Stimulated activated CD4-positive, alpha-beta T cell treated with anti-CD3 and anti-CD28 coated beads, Interleukin-1b, Interleukin-23, amount 100 ng/mL, for 1 hour (primary cell): ENCODE measurements at places on chromosomes 3 and 15.
A peak's percentile ranks its signal among the peaks of the same experiment; 100 is the strongest.

DNA sequence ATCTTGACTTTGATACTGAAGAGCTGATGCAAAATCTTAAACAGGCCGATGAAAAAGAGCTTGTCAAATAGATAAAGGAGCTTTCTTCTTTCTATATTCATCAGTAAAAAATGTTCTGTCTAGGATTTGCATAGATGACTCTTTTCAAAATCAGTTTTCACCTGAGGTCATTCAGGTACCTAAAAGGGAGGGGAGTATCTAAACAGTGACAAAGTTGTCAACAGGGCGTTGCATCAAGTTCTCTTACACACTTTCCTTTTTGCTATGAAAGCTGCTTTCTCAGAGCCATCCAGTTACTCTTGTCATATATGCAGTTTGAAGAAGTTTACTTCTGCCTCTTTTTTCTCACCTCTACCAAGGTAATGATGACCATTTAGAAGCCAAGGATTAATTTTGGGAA is 60.0 kb downstream of the AKAP13 start:
- DNase-seq: no peak

DNA sequence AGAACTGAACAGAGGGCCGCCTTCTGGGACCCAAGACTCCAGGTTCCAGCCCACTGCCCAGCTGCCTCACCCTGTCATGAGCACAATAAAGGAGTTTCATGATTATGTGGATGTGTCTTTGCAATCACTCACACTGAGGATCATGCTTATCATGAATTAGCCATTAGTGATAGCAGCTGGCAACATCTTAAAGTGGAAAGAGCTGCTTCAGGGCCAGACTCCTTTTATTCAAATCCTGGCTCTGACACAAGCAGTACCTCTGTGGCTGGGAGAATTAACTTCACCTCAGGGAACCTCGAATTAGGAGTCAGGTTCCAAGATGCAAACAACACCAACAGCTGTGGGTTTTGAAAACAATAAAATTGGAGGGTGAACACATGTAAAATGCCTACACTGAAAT is 6.6 kb upstream of the SCAP start:
- DNase-seq: no peak

DNA sequence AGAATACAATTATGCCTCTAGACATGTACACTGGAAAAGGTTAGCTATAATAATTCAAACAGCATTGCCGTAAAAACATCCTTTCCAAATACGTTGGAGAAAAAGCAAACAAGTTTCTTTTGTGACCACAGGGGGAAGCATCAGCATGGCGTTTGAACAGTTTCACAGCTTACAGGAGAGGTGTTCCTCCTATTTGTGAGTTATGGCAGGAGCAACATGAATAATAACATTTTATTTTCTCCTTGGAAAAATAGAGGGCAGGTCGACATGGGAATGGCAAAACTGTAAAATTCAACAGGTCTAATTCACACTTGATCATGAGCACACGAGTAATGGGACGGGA is 39.7 kb upstream of the GADL1 start:
- no peak for DNase-seq

- DNase-seq: no peak
Measured at GRCh38 chr3:57434041-57434440, 110.1 kb downstream of the DNAH12 start.

DNA sequence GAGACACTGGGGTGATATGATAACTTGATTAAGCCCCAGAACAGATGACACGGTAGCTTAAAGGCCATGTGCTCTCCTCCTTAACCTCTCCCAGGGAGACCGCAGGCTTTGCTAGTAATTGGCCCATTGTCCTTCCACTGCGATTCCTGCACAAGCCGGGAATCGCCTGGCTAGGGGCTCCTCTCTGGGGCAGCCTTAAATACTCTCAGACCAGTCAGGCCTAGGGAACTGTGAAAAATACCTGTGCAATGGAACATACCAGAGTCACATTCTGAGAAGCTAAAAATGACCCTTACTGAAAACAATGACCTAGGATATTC is 56.3 kb downstream of the CPN2 start:
- DNase-seq: no peak

- DNase-seq: no peak
Measured at GRCh38 chr15:63985221-63986184, 60.8 kb downstream of the DAPK2 start.

GRCh38 chr3:134817297-134817696 is 22.2 kb downstream of the EPHB1 start:
- no peak for DNase-seq

- DNase-seq: peak; percentile 71
Measured at GRCh38 chr3:101724329-101725193, at the start of gene CEP97. Gene CEP97 (plus strand): TSS chr3:101724614. CDS start chr3:101724677, 63 bp downstream.

GRCh38 chr3:19907523-19907922 is 26.5 kb downstream of the EFHB start:
- no peak for DNase-seq

- DNase-seq: no peak
Measured at GRCh38 chr15:99514306-99514705, 51.5 kb upstream of the MEF2A start.

GRCh38 chr15:77768521-77769078 is 135.9 kb upstream of the LINGO1 start:
- DNase-seq: no peak

GRCh38 chr3:66938338-66938963 is 59.7 kb upstream of the KBTBD8 start:
- DNase-seq: no peak

- DNase-seq: no peak
Measured at GRCh38 chr3:133892541-133893231, 3.0 kb downstream of the RAB6B start.

- no peak for DNase-seq
Measured at GRCh38 chr3:82498186-82498585, 736.7 kb upstream of the GBE1 start.

GRCh38 chr3:128969993-128970739 is 23.7 kb downstream of the CFAP92 start:
- DNase-seq: peak; percentile 14

DNA sequence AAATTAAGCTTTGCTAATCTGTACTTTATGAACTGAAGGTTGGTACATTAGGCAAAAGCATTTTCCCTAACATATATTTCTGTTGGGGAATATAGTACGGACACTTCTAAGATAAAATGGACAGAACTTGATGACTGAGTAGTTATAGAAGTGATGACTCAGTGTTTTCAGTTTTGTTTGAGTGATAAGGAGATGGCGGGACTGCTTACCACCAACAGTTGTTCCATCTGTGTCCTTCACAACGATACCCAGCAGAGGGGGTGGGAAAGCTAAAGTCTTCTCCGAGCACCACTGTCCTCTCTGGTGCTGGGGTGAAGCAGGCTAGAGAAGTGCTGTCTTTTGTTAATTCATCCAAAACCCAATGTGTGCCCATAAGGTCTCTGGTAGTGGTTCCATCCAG is 195.8 kb downstream of the CD47 start:
- no peak for DNase-seq

DNA sequence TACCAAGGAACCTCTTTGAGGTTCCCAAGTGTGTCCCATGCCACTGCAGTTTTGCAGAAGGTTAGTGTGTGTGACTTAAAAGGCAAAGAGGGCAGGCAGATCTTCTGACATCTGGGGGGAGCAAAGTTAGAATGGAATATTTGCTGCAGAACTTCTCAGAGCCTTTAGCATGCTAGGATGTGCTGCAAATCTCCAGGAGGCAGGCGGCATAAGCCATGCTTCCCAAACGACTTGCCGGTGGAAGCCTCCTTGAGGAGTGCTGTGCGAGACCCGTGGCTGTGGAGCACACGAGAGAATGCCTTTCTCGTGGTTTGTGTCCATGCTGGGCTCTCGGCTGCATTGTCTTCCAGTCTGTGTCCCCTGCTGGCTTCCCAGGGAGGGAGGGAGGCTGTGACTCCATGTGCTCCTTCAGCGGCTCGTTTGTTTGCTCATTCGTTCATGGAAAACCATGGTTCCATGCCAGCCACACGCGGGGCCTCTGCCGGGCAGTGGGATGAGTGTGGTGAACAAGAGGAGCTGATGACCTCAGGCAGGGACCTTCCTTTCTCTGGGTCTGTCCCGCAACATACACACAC is 13.8 kb downstream of the HDAC11 start:
- DNase-seq: no peak

DNA sequence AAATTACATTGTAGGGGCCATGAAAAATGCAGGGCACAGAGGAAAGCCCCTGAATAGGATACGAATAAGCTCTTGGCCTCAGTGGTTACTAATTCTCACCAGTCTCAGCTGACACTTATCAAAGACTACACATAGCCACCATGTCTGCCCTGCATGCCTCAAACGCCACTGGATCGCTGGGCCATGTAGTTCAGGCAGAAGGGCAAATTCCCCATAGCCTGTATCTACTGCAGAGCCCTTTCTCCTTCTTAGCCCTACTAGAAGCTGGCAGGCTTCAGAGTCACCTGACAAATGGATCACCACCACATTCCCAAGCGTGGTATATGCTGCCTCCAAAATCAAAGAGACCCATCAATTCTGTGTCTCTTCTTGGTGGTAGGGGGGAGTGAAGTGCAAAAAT is 177.4 kb downstream of the MINAR1 start:
- DNase-seq: no peak

DNA sequence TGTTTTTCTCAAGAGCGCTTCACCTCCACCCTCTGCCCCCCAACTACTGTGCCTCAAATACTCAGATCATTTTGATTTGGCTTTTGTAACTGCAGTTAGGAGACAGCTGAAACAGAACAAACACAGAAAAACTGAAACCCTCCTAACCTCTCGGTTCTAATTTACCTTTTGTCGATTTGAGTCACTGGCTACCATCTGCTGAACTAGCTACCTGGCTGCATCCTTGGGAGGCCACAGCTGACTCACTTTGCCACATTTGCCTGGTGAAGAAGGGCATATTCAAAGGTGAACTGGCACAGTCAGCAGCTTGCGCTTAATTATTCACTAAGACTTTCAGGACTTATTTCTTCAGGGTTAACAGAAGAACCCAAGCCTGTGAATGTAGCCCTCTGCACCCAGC is 117.7 kb downstream of the FOXB1 start:
- DNase-seq: no peak

DNA sequence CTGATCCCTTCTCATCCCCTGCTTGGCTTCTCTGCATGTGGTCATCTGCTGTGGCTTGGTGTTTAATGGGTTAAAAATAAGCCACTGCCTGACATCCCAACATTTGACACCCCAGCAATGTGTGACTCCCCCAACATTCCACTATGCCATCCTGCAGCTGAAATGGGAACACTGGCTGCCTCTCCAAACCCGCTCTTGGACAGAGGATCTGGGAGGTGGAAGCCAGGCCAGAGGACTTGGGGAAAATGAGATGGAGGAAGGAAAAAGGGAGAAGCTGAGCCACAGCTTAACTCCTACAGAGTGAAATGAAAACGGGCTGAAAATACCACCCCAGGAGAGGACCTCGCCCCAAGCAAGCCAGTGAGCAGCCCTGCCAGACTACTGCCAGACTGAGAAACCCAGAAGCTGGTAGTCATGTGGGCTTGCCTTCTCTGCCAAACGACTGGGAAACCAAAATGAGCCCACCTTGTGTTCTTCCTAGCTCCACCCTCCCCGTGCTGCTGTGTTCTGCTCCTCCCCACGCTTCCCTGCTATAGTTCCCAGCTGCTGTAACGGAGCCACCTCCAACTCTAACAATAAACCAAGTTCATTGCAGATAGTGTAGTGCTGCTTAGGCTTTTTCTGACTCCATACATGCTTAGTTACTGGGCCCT is 13.7 kb downstream of the MAP1A start:
- no peak for DNase-seq

DNA sequence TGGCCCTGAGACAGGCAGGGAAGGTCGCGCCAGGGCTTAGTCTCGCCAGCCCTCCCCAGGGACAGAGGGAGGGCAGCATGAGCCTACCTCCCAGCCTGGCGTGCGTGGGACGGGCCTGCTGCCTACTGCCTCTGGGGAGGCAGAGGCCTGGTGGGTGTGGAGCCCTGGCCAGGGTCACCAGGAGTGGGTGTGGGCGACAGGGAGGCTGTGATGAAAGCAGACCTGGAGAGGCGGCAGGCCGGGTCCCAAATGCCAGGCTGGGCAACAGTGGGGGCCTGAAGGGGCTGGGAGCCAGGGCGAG is 33.1 kb downstream of the PLXNA1 start:
- no peak for DNase-seq

GRCh38 chr3:173652093-173652492 is 254.5 kb downstream of the NLGN1 start:
- no peak for DNase-seq

- no peak for DNase-seq
Measured at GRCh38 chr15:79919749-79920511, 23.1 kb upstream of the MTHFS start.

GRCh38 chr3:120850381-120851295 is 57.4 kb upstream of the STXBP5L start:
- DNase-seq: no peak

DNA sequence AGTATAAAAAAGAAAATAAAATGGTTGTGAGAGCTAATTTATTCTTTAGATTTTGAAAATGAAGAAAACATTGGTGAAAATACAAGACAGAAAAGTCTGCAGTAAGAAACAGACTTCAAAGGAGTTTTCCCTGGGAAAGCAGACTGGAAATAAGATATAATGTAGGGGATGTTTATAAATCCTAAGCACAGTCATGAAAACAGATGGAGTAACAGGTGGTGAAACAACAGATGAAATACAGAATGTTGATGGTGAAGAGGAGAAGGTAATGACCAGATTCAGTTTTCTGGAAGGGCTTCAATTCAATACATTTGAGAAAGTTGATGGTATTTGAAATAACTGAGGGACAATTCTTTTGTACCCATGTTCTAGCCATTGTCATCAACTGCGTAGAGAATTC is 353.9 kb downstream of the CHL1 start:
- DNase-seq: no peak

- no peak for DNase-seq
Measured at GRCh38 chr3:47315069-47315647, 32.4 kb downstream of the KLHL18 start.

DNA sequence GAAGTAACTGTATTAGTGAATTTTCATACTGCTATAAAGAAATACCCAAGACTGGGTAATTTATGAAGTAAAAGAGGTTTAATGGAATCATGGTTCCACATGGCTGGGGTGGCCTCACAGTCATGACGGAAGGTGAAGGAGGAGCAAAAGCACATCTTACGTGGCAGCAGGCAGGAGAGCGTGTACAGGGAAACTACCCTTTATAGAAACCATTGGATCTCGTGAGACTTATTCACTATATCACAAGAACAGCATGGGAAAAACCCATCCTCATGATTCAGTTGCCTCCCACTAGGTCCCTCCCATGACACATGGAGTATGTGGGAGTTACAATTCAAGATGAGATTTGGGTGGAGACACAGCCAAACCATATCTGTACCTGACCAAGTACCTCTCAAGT is 812.3 kb upstream of the ALCAM start:
- no peak for DNase-seq

DNA sequence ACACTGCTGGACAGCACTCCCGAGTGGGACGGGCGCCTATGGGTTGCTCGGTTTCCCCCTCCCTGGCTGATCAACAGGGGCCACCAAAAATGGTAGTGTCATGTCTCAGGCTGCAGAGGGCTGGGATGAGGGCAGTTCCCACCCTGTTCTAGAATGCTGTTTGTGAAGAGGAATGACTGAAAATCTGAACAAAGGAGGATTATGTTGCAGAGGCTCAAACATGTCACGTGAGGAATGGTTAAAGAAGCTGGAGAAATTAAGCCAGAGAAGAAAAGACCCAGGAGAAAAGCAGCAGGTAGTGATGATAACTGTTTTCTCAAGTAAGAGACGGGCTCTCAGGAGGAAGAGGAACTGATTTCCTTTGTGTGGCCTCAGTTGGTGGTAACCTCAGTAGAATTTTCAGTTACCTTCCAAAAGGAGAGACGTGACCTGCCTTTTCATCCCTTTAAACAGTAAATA is 10.4 kb downstream of the SPG21 start:
- no peak for DNase-seq

- DNase-seq: no peak
Measured at GRCh38 chr3:128698211-128699047, 27.6 kb upstream of the RAB7A start.
